NCI-H1417 (cell line): ENCODE measurements at places on chromosomes 2 and 18.

DNA sequence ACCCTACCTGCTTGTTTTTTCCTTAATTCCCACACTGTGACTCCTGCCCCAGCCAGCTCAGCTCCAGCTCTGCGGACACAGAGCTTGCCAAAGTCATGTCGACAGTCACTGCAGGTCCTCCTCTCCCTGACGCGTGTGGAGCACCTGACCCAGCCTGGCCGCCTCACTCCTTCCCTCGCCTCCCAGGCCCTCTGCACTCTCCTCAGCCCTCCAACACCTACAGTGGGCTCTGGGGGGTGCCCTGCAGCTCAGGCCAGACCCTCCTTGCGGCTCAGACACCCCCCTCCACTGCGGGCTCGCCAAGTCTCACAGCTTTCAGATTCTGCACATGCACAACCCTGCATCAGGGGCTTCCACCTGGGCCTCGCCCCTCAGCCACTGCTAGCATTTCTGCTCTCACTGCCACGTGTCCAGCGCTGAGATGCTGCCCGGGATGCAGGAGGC, 68.3 kb downstream of the NDUFA10 start:
- DNase-seq: no peak

- DNase-seq: no peak
These were observed 88.6 kb upstream of the HAAO start for GRCh38 chr2:42880738-42881690.

- DNase-seq: no peak
These were observed 37.8 kb upstream of the RBM44 start for GRCh38 chr2:237760506-237761502.

DNA sequence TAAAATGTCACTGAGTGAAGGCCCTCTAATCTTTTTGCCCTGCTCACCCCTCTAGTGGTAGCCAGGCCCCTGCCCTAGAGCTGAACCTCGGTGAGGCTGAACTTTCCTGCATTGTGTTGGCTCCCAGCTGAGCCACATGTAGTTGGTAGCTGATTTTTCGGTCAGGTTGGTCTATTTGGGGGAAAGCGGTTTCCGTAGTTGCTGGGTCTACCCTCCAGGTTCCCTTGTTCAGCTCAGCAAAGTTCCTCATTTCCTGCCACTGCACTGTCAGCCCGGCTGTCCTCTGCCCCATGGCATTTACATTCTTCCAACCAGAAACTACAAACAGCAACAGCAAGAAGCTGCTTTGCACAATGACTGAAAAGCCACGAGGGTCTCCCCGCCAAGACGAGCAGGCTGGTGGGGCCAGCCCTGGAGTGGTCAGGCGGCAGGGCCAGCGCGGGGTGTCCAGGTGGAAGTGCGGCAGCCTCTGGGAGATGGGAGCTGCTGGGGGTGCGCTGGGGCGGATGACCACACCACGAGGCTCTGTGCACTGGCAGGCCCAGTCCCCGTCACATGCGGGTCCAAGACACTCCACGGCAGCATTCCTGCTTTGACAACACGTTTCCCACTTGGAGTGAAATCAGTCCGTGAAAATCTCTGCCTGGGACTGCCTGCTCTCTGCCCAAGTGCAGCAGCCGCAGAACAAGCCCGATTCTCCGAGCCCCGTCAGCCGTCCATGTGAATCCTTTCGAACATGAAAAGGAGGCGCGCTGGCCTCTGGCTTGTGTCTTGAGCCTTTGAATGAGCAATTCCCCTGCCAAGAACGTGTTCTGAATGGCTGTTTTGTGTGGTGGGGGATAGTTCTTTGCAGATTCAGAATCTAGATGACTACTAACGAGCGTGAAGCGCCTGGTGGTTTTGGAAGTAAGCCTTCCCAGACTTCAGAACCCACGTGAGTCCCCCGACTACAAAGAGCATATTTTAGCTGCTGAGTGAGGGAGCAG, 159.4 kb downstream of the ASB1 start:
- no peak for DNase-seq

DNA sequence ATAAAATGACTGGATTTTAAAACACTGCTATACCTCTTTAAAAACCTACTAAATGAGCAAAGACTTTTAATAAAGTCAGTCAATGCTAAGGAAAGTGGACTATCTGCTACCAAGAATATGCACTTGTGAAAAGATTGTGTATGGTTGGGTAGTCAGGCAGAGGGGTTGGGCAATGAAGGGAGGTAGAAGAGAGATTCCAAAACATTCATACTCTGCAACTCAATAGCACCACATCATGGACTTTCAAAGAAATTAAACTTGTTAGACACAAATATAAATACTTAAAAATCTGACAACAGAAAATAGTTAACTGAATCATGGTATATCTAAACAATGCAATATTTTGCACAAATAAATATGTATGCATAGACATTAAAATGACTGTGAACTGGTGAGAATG, 139.9 kb upstream of the MAPRE2 start:
- peak; percentile 13 for DNase-seq

- no peak for DNase-seq
These were observed 363.7 kb upstream of the CHAC2 start for GRCh38 chr2:53403792-53404413.

GRCh38 chr2:186862869-186863709, 14.1 kb upstream of the ZSWIM2 start:
- DNase-seq: peak; percentile 72

- DNase-seq: no peak
These were observed 157.2 kb upstream of the TMEM200C start for GRCh38 chr18:6052449-6052913.

GRCh38 chr18:44341759-44342158, 338.9 kb upstream of the SETBP1 start:
- no peak for DNase-seq

DNA sequence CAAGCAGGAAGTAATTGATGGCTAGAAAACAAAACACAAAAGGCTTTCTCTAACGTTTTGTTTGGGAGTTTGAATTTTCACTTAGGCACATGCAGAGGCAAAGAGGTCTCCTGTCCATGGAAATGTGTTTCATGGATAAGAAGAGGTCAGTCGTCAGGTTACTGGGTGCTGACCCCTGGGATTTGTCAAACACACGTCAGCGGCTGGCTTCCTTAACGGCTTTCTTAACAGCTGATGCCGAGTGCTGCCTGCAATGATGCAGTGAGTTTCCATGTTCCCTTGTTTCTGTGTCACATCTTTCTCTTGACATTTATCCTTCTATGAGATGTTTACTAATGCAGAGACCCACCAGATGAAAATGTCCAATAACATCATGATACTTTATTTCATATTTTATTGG, 31.7 kb downstream of the GPR39 start:
- no peak for DNase-seq

GRCh38 chr2:86786001-86786536, 4.6 kb downstream of the CD8A start:
- DNase-seq: no peak

- DNase-seq: no peak
These were observed 23.3 kb upstream of the SIX3 start for GRCh38 chr2:44918095-44918775.

DNA sequence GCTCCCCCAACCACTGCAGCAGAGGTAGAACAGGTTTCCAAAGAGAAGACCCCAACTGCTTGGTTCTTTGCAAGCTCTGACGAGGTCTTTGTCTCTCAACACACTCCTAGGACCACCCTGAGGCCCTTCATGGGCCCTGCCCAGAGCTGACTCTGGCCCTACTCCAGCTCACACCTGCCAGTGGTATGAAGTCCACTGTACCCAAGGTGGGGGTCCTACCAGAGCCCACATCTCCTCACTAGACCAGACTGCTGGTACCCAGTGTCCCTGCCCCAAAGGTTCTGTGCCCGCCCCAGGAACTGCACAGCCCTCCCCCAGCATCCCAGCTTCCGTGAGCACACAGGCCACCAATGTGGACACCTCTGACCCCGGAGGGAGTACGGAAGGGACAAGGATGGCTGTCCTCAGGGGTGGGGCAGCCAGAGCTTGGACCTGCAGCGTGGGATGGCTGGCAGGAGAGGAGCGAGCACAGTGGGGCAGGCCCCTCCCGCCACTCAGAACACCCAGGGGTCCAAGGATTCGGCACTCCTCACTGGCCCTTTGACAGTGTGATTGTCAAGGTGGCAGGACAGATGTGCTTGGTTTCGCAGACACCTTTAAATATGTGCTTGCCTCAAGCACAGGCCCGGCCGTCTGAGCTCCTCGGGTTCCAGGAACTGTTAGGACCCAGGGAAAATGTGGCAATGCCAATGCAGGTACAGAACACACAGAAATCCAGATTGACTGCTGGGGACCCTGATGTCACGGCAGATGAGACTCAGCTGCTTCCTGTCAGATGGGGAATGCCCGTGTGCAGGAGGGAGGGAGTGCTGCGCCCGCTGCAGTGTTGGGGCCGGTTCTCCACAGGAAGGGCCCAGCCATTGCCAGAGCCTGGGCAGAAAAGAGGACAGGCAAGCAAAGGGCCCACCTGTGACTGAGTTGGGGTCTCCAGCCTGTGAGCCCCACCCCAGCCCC, 51.2 kb downstream of the MTERF4 start:
- DNase-seq: no peak

GRCh38 chr2:124001696-124002430, 23.2 kb upstream of the CNTNAP5 start:
- peak; percentile 27 for DNase-seq
